ENCODE measurements at places on chromosomes 5 and 9.

GRCh38 chr5:175337680-175338079, 106.3 kb downstream of the DRD1 start:
- DNase-seq: no peak

DNA sequence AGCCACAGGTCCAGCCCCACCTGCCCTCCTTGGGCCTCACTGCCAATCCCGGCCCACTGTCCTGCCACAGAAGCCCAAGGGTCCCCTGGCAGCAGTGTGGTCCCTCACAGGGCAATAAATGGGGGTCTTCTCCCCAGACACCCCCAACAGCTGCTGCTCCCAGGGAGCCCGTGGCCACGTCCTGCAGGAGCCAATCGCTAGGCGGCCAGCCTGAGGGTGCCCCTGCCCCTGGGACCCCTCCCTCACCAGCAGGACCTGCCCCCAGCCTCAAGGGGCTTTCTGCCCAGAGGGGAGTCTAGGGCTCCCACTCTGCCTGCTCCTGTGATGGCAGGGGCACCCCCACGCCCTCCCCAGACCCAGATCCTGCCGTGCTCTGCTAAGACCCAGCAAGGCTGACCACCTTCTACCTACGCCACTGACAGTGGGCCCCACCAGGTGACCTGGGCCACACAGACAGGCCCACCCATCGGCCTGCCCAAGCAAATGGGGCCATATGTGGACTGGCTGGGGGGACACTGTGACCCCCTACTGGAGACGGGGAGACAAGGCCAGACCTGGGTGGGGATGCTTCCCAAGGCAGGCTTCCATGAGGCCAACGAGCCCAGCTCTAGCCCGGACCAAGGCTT, 17.0 kb downstream of the NOTCH1 start:
- no peak for DNase-seq

DNA sequence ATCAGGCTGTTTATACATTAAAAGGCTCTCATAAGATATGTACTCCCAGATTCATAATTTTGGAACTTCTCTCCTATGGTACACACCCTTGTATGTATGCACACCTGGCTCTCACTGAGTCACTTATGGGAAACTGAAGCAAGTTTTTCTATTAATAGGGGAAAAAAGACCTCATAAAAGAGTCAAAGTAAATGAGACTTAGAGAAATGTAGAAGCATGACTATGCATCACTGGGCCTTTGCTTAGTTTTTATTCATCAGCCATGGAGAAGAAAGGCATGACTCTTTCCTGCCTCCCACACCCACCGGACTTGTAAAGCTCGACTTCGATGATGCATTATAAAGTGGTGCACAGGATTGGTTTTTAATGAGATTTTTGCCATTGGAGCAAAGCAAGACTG, 28.2 kb downstream of the MTAP start:
- no peak for DNase-seq

DNA sequence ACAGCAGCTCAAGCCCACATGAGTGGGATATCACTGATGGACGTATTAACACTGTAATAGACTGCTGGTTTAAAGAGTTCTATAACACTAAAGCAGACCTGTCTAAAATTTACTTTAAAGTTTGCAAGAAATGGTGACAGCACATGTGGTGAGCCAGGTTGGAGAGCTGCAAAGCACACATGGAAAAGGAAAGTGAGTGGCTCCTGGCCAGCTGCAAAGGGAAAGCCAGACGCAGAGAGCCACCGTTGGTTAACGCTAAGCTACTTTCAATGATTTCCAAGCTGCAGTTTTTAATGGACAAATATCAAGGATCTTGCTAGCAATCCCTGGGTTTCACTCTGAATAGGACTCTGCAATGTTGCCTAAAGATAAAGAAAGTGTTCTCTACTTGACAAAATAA, 89.9 kb downstream of the CTNND2 start:
- DNase-seq: no peak

GRCh38 chr9:129606161-129607026, 14.5 kb downstream of the C9orf50 start:
- no peak for DNase-seq

DNA sequence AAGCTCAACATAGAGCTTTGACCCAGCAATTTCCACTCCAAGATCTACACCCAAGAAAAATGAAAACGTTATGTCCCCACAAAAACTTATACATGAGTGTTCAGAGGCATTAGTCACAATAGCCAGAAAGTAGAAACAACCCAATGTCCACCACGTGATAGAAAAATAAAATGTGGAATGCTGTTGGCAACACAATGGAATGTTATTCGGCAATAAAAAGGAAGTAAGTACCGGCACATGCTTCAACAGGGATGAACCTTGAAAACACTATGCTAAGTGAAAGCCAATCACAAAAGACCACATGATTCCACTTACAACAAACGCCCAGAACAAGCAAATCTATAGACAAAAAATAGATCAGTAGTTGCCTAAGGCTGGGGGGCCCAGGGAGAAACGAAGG, 6.0 kb downstream of the UBQLN1 start:
- DNase-seq: no peak

DNA sequence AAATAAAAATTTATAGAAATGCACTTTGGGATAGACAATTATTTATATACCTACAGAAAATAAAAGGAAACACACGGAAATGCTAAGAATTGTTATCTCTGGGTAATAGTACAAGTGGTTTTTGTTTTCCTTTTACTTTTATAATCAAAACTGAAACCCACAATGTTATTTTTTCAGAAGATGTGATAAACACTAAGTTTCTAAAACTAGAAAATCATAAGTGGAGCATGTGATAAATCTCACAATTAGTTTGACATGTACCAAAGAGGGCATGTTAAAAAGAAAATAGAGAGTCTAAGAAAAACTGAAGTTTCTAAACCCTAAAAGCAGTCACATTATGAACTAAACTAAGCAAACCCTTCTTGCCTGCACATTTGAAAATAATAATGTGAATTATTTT, 61.1 kb downstream of the OXCT1 start:
- no peak for DNase-seq

DNA sequence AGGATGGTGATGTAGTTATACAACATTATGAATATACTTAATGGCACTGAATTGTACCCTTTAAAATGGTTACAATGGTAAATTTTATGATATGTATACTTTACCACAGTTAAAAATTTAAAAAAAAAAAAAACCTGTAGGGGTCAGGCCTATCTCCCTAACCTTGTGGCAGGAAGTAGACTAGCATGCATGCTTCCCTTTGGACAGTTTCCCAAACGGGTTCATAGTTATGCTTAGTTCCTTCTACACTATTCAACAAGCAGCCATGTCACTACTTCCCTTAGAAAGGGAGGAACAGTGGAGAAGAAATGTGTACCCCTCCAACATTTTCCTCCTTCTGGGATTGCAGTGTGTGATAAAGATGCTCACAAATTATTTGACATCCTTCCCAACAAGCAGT, 32.5 kb downstream of the IDNK start:
- DNase-seq: no peak
